Activated CD4-positive, alpha-beta T cell treated with anti-CD3 and anti-CD28 coated beads, Interleukin-2, amount 10 ng/mL, durations not matched to agents 7 days and 5 days (primary cell): ENCODE measurements at places on chromosomes 13 and 19. TPM values are rescaled to one million over a fixed set of nuclear protein-coding genes. Genes with fewer than 3 reads are reported as not detected.

DNA sequence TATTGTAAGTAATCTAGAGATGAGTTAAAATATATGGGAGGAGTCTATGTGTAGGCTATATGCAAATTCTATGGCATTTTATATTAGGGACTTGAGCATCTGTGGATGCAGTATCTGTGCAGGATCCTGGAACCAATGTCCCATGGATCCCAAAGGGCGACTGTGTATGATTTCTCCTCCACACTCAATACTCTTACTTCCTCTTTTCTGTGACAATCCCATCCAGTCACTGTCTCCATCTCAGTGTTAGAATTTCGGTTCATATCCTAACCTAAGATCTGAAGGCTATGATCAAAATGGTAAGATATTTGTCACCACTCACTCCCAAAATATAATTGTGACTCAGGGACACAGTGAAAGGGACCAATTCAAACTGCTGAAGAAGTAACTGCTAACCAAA lies 15.1 kb upstream of the ZNF599 start:
- DNase-seq: no peak
- peaks cover under 1% of the 10 kb centered on the region for H3K4me1 ChIP-seq
- H3K4me3 ChIP-seq: no peak overlapping the region

- no peak for DNase-seq
- no peak overlapping the region for H3K27ac ChIP-seq
- H3K4me3 ChIP-seq: no peak overlapping the region
- no peaks in the 10 kb centered on the region for H3K27me3 ChIP-seq
- peaks cover 3% of the 10 kb centered on the region for H3K4me1 ChIP-seq
- peaks cover 74% of the 10 kb centered on the region for H3K36me3 ChIP-seq
These were observed 44.3 kb upstream of the SLC15A1 start for GRCh38 chr13:98796798-98797197.

GRCh38 chr13:80989241-80989640 lies 648.3 kb upstream of the SPRY2 start:
- H3K27me3 ChIP-seq: no peaks in the 10 kb centered on the region
- no peak overlapping the region for H3K4me3 ChIP-seq
- H3K4me1 ChIP-seq: no peaks in the 10 kb centered on the region

- H3K4me1 ChIP-seq: no peaks in the 10 kb centered on the region
- DNase-seq: no peak
- no peaks in the 10 kb centered on the region for H3K36me3 ChIP-seq
- no peak overlapping the region for H3K4me3 ChIP-seq
These were observed 29.2 kb downstream of the TUBA3C start for GRCh38 chr13:19152403-19152802.

GRCh38 chr13:42478531-42479156 lies 95.3 kb upstream of the TNFSF11 start:
- H3K4me3 ChIP-seq: no peak overlapping the region
- H3K27me3 ChIP-seq: no peaks in the 10 kb centered on the region
- no peak for DNase-seq
- peaks cover 10% of the 10 kb centered on the region for H3K4me1 ChIP-seq

DNA sequence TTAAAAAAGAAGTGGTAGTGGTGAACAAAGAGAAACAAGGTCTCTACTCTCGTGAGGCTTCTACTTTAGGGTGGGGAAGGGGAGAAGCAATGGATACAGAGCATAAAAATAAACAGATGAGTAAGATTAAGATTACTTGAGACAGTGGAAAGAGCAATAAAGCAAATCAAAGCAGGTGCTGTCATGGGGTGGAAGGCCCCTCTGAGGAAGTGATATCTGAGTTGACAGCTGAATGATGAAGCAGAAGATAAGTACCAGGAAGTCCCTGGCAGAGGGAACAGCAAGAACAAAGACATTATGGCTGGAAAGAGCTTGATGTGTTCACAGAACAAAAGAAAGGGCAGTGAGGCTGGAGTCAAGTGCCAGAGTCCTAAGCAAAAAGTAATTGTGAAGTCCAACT lies 221.8 kb downstream of the ENOX1 start:
- H3K36me3 ChIP-seq: no peaks in the 10 kb centered on the region
- H3K27ac ChIP-seq: no peak overlapping the region

DNA sequence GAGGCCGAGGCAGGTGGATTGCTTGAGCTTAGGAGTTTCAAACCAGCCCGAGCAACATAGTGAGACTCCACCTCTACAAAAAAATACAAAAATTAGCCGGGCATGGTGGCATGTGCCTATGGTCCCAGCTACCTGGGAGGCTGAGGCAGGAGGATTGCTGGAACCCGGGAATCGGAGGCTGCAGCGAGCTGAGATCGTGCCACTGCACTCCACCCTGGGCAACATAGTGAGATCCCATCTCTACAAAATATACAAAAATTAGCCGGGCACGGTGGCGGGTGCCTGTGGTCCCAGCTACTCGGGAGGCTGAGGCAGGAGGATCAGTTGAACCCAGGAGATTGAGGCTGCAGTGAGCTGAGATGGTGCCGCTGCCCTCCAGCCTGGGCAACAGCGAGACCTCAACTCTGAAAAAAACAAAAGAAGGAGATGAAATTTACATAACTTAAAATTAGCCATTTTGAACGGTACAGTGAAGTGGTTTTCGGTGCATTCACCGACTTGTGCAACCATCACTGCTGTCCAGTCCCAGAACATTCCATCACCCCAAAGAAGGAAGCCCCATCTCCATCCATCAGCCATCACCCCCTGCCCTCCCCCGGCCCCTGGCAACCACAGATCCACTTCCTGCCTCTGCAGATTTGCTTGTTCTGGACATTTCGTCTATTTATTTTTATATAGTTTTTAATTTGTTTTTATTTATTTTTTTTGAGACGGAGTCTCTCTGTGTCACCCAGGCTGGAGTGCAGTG lies 1.6 kb upstream of the AZU1 start:
- H3K27ac ChIP-seq: no peak overlapping the region
- H3K36me3 ChIP-seq: no peaks in the 10 kb centered on the region
- DNase-seq: no peak
- H3K4me1 ChIP-seq: no peaks in the 10 kb centered on the region

DNA sequence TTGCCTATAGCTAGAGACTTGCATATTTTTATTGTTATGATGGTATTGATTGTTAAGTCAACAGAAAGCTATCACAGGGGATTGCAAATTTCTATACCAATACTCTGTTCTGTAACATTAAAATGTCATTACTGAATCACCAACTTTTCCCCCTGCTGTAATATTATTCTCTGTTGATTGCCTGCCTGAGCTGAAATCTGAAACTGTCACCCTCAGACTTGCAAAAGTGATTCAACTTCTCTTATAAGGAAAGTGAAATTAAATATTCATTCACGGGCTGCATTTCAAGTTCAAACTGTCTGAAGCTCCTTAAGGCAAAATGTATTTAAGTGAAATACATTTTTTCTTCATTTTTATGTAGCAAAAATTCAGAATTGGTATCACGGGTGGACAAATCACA lies 723.2 kb downstream of the PCDH9 start:
- no peaks in the 10 kb centered on the region for H3K36me3 ChIP-seq
- no peak overlapping the region for H3K4me3 ChIP-seq
- no peaks in the 10 kb centered on the region for H3K27me3 ChIP-seq
- no peak overlapping the region for H3K27ac ChIP-seq

DNA sequence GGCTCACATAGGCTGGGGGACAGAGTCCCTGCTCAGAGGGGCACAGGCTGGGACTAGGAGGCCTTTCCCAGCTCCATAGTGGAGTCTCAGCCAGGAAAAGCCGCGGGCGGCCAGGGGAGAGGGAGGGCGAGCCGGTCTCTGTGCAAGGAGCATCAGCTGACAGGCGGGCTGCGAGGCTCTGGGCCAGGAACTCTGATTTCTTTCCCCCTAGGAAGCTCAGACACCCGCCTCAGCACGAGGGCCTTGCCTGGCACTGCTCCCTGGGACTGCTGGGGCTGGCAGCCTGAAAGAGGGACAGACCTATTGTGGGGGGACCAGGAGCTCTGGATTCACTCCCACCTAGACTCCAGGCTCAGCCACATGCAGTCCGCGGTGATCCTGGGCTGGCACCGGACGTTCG lies 2.2 kb upstream of the PLK5 start:
- no peaks in the 10 kb centered on the region for H3K36me3 ChIP-seq
- no peak for DNase-seq
- H3K27me3 ChIP-seq: peaks cover 26% of the 10 kb centered on the region
- no peak overlapping the region for H3K4me3 ChIP-seq
- peaks cover 4% of the 10 kb centered on the region for H3K4me1 ChIP-seq

GRCh38 chr19:50362656-50363424 lies 2.6 kb downstream of the NAPSA start:
- peak overlapping the region; percentile 18 for H3K4me3 ChIP-seq
- H3K36me3 ChIP-seq: peaks cover 6% of the 10 kb centered on the region
- H3K4me1 ChIP-seq: peaks cover 79% of the 10 kb centered on the region

GRCh38 chr19:47494211-47494547 lies 10.2 kb upstream of the KPTN start:
- no peak for DNase-seq
- H3K27ac ChIP-seq: peak overlapping the region; percentile 36
- H3K4me1 ChIP-seq: peaks cover 6% of the 10 kb centered on the region
- H3K36me3 ChIP-seq: peaks cover 25% of the 10 kb centered on the region
- H3K4me3 ChIP-seq: no peak overlapping the region

GRCh38 chr13:53513226-53513625 lies 484.6 kb downstream of the OLFM4 start:
- no peaks in the 10 kb centered on the region for H3K4me1 ChIP-seq
- H3K27ac ChIP-seq: no peak overlapping the region
- no peak overlapping the region for H3K4me3 ChIP-seq
- no peak for DNase-seq
- no peaks in the 10 kb centered on the region for H3K36me3 ChIP-seq

DNA sequence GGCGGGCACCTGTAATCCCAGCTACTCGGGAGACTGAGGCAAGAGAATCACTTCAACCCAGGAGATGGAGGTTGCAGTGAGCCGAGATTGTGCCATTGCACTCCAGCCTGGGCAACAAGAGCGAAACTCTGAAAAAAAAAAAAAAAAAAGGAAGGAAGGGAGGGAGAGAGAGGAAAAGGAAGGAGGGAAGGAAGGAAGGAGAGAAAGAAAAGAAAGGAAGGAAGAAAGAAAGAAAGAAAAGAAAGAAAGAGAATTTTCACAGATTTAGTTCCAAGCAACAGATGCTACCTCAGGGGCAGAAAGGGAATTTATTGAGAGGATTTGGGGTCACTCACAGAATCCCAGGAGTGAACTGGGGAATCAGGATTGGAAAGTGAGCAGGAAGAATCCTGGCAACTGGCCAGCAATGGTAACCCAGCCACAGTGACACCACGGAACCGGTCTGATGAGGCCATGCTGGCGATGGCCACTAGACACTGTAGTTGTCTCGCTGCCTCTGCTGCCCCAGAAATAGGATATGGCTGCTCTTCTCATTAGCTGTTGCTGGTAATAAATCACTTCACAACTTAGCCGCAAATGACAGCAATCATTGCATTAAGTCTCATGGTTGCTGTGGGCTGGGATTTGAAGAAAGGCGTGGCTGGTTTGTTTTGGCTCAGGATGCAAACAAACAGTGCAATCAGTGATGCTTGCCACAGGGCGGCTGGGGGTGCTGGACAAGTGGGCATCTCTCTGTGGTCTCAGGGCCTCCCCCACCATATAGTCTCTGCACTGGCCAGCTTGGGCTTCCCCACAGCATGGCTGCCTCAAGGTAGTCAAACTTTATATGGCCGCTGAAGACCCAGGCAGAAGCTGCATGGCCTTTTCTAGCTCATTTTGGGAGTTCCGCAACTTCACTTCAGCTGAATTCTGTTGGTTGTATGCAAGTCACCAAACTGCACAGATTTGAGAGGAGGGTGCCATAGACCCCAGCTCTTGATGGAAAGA lies 5.2 kb upstream of the BCAM start:
- H3K27me3 ChIP-seq: peaks cover 6% of the 10 kb centered on the region
- H3K27ac ChIP-seq: no peak overlapping the region
- no peak for DNase-seq
- peaks cover 2% of the 10 kb centered on the region for H3K4me1 ChIP-seq
- no peak overlapping the region for H3K4me3 ChIP-seq

GRCh38 chr13:34931572-34931971 lies 10.5 kb upstream of the NBEA start:
- no peak overlapping the region for H3K27ac ChIP-seq
- H3K27me3 ChIP-seq: peaks cover 7% of the 10 kb centered on the region
- H3K36me3 ChIP-seq: no peaks in the 10 kb centered on the region
- no peak for DNase-seq
- no peak overlapping the region for H3K4me3 ChIP-seq
- H3K4me1 ChIP-seq: no peaks in the 10 kb centered on the region

DNA sequence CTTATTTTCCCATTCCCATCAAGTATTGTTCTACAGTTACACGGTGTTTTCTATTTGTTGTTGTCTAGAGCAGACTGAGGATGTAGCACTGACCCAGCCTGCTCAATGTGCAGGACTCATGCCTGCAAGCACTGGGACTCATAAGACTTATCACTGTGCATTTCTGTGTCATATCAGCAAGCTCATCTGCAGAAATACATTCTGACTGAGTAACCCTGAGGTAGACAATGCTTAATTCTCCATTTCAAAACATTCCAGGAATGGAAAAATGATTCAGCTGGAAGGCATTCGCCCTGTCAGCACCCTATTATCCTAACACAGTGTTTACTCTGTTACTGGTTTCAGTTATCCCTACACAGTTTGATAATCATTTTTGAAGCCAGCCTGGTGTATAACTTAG lies 2506.4 kb downstream of the PCDH9 start:
- H3K36me3 ChIP-seq: no peaks in the 10 kb centered on the region
- no peak overlapping the region for H3K4me3 ChIP-seq

GRCh38 chr19:27679399-27679798 lies 1533.6 kb downstream of the UQCRFS1 start:
- H3K4me1 ChIP-seq: no peaks in the 10 kb centered on the region
- no peaks in the 10 kb centered on the region for H3K36me3 ChIP-seq
- DNase-seq: no peak
- no peak overlapping the region for H3K4me3 ChIP-seq

DNA sequence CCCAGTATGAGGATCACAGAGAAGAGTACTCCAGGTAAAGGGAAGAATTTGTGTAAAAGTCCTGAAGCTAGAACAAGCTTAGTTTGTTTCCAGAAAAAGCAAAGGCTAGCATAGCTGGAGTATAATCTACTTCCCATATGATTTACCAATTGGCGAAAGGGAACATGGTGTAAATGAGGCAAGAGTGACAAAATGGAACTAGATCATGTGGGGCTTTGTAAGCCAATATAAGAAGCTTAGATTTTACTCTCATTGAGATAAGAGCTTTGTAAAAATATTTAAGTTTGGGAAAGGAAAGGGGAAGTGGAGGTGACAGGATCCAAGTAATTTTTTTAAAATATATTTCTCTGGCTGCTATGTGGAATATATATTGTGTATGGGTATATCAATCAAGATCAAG lies 234.9 kb downstream of the KCTD12 start:
- H3K36me3 ChIP-seq: no peaks in the 10 kb centered on the region
- H3K27me3 ChIP-seq: no peaks in the 10 kb centered on the region
- DNase-seq: no peak

Gene S1PR2
- total RNA-seq: 6.1 TPM

Gene NPAS1
- not detected for total RNA-seq

Gene SBK3
- not detected for total RNA-seq

Gene SLC17A7
- total RNA-seq: 0.15 TPM

Gene ZFR2
- 0.37 TPM for total RNA-seq

Gene ZNF223
- total RNA-seq: 0.25 TPM

Gene TNFSF13B
- total RNA-seq: 11.7 TPM

Gene B3GNT3
- total RNA-seq: 0.35 TPM

Gene ZNF230
- 4.5 TPM for total RNA-seq

Gene ZNF729
- total RNA-seq: not detected

Gene KLK14
- total RNA-seq: 0.67 TPM

Gene PROZ
- total RNA-seq: not detected

Gene ZNF763
- total RNA-seq: 1.9 TPM
